ENCODE measurements at places on chromosomes 5 and 9.

DNA sequence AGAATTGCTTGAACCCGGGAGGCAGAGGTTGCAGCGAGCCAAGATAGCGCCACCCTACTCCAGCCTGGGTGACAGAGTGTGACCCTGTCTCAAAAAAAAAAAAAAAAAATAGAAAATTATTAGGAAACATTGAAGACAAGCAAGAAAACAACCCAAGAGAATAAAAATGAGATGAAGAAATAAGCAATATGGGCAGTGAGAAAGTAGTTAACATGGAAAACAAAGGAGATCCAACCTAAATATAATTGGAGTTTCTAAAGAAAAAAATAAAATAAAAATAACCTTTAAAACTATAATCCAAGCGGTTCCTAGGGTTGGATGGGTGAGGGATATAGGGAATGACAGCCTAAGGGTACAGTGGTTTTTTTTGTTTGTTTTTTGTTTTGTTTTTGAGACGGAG is 71.9 kb downstream of the FBXW11 start:
- DNase-seq = no peak

DNA sequence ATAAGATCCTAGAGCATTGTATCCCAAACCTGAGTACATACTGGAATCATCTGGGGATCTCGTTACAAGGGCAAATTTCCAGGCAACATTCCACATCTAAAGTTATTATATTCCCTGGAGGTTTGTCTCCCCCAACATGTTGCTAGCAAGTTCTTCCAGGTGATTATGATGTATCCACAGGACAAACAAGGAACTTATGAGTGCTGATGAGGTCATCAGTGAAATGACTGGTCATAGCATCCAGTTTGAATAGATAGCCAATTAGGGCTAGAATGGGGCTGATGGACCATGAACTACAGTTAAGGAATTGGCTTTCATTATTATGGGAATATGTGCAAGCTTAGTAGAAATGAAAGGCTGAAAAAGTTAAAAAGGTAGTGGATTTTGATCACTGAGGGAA is 115.2 kb downstream of the CWC27 start:
- no peak for DNase-seq

DNA sequence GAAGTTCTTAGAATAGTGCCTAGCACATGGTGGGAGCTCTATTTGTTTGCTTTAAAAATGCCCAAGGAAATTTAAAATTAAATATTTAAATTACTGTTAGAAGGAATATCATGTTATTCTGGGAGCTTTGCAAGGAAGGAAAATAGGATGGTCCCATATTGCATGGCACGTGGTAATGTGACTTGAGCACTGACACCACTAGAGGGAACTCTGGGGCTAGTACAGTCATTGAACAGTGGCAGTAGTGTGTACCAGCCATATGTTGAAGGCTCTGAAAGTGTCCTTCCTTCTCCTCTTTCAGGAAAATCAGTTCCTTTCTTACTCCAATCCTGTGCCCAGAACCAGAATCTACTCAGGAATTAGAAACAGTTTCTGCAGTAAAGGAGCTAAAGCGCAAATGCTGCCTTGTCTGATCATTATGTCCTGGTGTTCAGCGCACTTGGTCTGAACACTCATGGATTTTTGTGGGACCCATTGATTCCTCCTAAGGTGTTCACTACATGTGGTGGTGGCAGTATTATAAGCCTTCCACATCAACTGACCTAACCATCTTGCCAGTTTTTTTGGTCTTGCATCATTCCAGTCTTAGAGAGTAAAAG is 54.1 kb downstream of the GDA start:
- peak; percentile 14 for DNase-seq

- peak; percentile 40 for DNase-seq
Observed at GRCh38 chr9:81717747-81718077, 28.4 kb upstream of the TLE1 start.

- no peak for DNase-seq
Observed at GRCh38 chr9:134408389-134408788, 82.1 kb downstream of the RXRA start.

GRCh38 chr9:18606281-18606680 is 132.3 kb downstream of the ADAMTSL1 start:
- DNase-seq = no peak
